ENCODE measurements at places on chromosomes 3 and 15.

GRCh38 chr3:170413291-170413690, 5.4 kb upstream of the CLDN11 start:
- DNase-seq = no peak

DNA sequence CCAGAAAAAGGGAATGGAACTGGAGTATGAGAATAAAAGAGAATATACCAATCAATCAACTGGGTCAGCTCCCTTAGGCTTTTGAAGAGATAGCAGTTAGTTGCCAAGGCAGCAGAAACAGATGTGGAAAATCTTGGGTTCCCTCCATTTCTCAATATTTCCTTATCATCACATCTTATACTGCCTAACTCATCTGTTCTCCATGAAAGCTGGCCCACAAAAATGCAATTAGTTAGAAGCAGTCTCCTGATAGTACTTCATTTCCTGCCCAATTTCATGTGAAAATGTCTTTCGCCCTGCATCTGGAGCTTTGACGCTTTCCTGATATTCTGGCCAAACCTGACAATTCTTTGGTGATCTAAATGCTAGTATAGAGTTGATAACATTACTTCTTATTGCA, 30.1 kb upstream of the SPTSSB start:
- no peak for DNase-seq

GRCh38 chr3:176920766-176921160, 276.5 kb downstream of the TBL1XR1 start:
- DNase-seq = no peak

DNA sequence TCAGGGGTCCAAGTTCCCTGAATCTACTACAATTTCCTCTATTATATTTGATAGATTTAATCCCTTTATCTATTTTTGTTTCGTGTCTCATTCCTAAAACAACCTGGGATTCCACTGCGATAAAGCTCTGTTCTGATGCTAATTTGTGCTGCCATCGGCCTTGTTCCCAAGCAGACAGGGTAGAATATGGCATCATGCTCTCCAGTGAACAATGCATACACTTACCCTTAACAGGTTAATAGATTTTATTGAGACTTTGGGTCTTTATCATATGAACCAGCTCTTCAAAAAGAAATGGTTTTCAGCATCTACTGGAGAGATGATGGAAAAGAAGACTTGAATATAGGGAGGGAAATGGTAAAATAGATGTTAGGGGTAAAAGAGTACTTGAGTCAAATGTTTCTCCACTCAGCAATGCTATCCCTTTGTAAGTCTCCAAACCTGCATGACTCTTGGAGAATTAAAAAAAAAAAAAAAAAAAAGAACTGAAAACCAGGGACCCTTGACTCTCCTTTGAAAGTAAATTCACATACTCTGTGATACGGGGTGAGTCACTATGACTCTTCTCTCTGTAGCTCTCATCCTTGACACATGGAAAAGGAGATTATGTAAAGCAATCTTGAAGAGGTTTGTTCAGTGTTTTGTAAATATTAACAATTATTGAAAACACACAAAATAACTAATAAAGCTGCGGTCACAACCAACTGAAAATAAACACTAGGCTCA, 268.8 kb downstream of the ZBTB20 start:
- no peak for DNase-seq

DNA sequence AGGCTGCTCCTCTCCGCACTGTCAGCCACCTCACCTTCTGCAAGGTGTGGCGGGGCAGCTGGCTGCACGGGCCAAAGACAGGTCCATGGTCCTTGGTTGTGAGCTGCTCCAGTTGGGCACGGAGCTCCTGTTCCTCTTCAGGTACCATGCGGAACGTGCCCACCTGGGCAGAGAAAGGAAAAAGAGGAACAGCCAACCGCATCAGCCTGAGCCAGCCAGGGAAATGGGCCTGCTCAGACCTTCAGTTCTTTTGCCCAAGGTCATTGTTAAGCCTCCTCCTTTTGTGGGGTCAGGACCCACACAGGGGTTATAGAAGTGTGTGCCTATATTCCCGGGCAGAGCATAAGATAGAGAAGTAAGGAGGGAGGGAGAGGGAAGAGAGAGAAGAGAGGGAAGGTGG, 2.8 kb downstream of the RLBP1 start:
- DNase-seq = no peak

DNA sequence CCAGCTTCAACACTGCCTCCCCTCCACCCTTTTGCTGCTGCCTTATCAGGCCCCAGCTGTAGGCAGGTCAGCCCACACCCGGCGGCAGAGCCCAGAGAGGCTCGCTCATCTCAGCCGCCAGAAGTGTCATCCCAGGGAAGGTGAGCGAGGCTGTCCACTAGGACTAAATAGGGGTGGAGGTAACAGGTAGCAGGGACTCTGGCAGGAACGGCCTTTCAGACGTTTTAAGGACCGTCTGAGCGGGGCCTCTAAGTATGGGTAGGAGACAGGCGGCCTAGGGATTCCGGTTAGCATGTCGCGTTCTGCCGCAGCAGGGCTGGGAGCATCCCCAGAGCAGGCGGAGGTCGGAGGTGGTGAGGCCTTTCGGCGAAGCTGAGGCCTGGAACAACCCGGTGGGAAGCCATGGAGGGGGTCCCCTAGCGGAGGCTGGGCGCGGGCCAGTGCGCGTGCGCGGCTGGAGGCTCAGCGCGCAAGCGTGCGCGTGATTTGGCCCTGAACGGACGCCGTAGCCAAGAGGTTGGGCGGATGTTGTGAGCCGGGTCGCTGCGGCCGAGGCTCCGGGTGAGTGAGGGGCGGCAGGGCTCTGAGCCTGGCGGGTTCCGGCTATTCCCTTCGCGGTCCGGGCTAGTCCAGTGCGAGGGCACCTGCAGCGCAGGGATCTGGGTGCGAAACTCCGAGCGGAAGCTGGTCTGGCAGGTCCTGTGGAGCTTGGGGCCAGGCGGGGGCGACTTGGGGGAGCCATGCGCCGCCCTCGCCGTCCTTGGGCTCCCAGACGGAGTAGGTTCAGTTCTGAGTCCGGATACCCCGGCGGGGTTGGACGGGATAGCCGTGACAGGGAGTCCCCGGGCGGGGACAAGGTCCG, at the start of the genes MST1 and RNF123:
TSS of gene MST1 (minus strand) at position 429 of the 862 bp plus-strand sequence. CDS start 783 bp downstream, outside the sequence.
TSS of gene RNF123 (plus strand) at position 512 of the 862 bp plus-strand sequence. CDS start 1,609 bp downstream, outside the sequence.
- peak; percentile 92 for DNase-seq

DNA sequence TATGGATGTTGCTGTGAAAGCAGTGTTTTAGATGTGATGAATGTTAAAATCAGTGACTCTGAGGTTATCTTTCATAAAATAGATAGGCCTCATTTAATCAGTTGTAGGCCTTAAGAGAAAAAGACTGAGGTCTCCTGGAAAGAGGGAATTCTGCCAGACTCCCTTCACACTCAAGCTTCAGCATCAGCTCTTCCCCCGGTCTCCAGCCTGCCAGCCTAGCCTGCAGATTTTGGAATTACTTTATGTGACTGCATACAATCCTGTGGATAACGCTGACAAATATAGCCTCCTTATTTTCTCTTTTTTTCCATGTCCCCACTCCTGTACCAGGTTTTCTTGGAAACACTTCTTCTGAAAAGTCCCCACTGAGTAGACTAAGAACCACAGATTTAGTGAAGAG, 510.3 kb downstream of the GBE1 start:
- DNase-seq = no peak

DNA sequence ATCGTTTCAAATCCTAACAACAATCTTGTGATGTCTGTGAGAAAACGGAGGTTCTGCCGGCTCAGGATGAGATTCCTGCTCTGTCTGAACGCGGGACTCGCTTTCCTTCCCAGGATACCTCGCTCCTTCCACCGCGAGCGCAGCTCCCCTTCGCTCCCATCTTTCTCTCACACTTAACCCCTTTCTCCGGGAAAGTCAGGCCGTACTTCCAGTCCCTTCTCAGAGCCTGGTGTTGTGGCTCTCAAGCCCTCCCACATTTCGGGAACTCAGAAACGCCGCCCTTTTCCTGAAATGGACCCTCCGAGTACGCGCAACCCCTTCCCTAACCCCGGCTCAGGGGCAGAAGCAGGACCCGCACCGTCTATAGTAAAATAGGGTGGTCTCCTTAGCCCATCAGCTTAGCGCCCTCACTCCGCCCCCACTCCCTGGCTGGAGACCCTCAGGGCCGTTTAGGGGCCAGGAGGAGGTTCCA, 378 bp upstream of the FEM1B start:
- DNase-seq = peak; percentile 68

GRCh38 chr3:4401441-4401840, 65.6 kb downstream of the SUMF1 start:
- no peak for DNase-seq

DNA sequence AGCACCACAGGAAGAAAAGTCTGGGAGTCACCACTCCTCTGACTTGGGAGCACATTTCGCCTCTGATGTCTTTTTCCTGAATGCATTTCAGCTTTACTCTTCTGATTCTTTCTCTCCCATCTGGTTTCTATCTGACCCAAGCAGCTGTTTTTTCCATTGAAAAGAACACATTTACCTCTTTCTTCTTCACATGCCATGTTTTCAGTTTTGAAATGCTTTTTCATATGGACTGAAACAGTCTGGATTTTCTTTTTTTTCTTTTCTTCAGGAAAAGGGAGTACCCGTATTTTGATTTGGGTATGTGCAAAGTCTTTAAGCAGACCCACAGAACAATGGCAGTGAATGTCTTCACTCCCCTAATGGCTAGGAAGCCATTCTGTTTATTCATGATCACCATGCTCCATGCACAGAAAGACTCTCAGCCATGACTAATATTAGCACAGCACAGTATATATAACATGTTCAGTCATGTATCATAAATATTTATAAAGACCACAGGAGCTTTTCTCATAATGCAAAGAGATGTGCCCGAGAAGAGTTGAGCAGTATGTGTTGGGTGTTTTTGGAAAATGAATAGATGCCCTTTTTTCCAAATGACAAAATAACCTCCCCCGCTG, 82.7 kb upstream of the LRIG1 start:
- no peak for DNase-seq

DNA sequence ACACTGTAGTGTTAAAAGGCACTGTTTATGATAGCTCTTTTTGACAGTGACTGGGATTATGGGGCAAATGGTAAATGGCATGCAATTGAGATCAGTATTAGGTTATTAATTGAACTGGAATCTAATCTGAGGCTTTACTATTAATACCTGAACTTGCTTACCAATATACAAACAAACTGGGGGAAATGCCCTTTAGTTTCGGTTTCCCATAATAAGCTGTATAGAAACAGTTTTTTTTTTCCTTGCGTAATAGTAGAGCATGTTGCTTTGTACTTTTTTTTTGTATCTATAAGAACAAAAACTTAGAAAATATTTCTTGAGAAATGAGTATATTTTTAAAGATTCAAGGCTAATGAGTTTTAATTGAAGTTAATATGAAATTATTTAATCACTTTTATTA, 95.0 kb downstream of the FNDC3B start:
- no peak for DNase-seq

DNA sequence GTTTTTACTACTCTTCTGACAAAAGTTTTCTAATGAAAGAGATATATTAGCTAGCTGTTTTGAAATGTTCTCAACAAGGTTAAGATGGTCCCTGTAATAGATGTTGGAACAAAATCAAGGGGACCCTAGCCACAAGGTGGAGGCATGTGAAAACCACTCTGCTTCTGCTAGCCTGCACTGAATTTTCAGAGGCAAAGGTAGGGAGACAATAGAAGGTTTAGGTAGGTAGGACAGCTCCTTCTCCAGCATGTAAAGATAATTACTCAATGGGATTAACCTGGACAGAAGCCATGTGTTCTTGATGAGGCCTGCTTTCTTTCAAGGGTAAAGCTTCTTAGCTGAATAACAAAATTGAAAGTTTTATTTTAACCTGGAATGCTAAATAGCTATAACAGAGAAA, 333.5 kb downstream of the LSAMP start:
- no peak for DNase-seq

DNA sequence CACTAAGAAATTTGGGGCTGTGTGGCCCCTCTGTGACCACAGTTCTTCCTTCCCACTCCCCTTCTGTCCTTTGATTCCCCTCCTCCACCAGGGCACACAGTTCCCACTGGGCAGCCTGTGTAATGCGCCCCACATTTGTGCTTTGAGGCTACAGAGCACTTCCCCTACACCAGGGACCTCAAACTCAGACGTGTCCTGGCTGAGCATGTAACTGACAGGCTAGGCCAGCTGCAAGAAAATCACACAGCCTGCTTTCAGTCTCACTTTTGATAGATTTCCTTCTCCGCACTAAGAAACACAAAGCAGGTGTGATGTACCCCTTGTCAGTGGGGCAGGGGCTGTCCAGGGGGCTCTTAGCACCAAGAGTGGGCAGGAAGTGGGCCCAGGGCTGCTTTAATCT, 29.6 kb downstream of the PRKCD start:
- DNase-seq = no peak

DNA sequence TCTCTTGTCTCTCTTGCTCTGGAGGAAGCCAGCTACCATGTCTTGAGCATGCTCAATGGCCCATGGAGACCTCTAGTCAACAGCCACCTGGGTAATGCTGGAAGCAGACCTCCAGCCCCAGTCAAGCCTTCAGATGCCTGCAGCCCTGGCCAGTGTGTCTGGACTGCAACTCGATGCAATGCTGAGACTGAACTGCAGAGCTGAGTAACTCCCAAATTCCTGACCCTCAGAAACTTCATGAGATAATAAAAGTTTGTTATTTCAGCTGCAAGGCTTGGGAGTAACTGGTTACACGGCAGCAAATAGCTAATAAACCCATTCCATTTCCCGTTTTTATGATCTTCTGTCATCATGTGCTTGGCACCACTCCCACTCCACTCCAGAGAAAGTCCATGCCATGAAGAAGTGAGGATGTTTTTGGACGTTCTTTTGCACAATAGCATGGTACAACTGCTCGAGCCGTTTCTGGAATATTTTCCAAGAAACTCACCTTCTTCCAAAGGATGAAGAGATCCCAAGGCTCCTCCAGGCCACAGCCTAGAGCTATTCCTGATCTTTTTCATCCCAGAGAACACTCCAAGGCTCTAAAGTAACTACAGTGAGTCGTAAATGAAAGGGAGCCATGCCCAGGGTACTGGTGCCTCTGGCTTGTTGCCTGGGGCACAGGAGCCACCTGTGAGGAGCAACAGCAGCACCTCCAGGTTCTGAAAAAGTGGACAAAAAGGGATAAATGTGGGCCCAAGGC, 72.0 kb upstream of the KLF13 start:
- DNase-seq = no peak

GRCh38 chr15:57457726-57458125, 81.4 kb downstream of the CGNL1 start:
- DNase-seq = no peak

GRCh38 chr3:184259396-184259877, 1.9 kb downstream of the CAMK2N2 start:
- DNase-seq = no peak

DNA sequence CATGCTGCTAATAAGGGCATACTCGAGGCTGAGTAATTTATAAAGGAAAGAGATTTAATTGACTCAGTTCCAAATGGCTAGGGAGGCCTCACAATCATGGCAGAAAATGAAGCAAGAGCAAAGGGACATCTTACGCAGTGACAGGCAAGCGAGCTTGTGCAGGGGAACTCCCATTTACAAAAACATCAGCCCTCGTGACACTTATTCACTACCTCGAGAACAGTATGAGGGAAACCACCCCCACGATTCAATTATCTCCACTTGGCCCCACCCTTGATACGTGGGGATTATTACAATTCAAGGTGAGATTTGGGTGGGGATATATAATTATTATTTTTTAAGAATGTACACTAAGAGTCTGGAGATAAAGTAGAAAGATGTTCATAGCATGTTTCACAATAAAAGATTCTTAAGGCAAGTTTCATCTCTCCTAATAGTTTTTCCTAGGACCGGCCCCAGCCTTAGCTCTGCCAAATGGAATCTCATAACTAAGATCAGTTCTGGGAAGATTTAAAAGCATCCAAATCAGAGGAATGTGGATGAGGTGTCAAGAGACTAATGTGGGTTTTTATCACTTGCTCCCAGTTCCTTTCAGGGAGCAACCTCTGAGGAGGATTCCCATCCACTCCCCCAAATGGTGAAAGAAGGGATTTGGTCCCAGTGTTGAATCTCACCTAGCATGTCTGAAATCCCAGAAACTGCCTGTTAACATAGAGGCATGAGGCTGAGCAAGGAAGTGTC, 221.0 kb downstream of the ZMAT3 start:
- no peak for DNase-seq

GRCh38 chr3:12421132-12421531, 63.1 kb upstream of the TSEN2 start:
- DNase-seq = no peak

Data from CMK (cell line).